Natural killer cell (primary cell): ENCODE measurements at places on chromosomes 2 and 18.
A peak's percentile ranks its signal among the peaks of the same experiment; 100 is the strongest.

GRCh38 chr18:75291460-75291859, 80.9 kb downstream of the TSHZ1 start:
- no peak for DNase-seq

GRCh38 chr2:200747668-200748618, 63.8 kb upstream of the BZW1 start:
- DNase-seq: no peak

- no peak for DNase-seq
Measured at GRCh38 chr2:224722250-224722649, 6.1 kb upstream of the CCDC195 start.

GRCh38 chr2:149388120-149388816, 57.9 kb downstream of the LYPD6 start:
- no peak for DNase-seq

DNA sequence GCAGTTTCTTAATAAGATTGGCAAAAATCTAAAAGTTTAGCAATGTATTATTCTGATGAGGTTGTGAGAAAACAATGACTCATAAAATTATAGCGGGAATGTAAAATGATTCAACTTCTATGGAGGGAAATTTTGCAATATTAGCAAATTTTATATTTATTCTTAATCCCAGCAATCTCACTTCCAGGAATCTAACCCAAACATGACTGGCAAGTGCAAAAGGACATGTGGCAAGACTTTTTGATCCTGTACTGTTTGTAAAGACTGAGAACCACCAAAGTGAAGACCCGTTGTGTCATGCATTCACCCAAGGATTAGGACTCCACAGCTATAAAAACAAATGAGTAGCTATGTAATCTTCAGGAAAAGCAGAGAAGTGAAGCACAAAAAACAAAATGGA, 234.8 kb upstream of the KYNU start:
- no peak for DNase-seq

GRCh38 chr2:239296020-239296932, 104.5 kb downstream of the HDAC4 start:
- DNase-seq: no peak

DNA sequence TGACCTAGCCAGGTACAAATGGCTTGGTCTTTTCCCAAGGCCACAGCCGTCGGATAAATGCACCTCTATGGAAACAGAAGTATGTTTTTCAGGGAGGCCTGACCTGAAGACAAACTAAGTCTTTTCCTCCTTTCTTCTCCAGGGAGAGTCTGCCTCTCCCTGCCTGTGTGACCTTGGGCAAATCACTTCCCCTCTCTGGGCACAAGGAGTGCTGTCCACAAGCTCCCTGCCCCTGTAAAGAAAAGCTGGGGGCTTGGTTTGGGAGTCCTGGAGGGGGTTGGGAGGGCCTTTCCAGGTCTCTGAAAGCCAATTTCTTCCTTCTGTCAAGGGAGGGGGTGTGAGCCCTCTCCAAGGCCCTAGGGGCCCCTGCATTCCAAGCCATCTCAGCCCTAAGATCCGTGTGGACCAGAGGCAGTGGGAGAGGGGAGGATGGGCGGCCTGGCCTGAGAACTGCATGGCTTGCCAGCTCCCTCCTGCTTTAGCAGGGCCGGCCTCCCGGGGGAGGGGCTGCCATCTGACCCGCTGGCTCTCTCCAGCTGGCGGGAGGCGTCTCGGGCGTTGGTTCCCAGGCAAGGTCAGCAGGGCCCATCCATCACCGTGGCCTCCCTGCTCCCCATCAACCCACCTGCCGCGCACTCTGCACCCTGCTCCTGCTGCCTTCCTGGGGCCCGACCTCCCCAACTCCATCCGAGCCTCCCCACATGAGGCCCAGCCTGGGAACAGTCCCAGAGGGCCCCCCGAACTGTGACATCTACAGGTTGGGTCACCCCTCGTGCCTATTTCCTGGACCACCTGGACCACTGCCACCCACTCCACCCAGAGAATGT, 61.4 kb downstream of the SMAD7 start:
- no peak for DNase-seq

GRCh38 chr2:61995515-61995914, 90.0 kb downstream of the COMMD1 start:
- DNase-seq: no peak

- DNase-seq: no peak
Measured at GRCh38 chr2:209940936-209941335, 61.5 kb upstream of the RPE start.

DNA sequence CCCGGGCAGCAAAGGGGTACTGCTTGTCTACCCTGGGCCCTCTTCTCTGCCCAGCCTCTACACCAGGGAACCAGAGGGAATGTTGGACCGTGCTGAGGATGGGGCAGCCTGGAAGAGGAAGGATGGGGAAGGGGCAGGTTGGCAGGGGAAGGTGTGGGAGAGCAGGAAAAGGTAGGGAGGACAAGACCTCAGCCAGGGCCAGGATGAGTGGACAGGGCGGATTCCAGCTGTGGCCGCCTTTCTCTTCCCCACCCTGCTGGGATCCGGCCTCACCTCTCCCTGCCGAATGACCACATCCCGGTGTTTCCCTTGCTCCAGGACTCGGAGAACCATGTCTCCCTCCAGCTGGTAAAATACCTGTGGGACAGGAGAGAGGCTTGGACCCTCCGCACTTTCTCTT, 8.9 kb downstream of the HAAO start:
- no peak for DNase-seq

- DNase-seq: no peak
Measured at GRCh38 chr2:72010647-72011369, 136.9 kb downstream of the CYP26B1 start.

DNA sequence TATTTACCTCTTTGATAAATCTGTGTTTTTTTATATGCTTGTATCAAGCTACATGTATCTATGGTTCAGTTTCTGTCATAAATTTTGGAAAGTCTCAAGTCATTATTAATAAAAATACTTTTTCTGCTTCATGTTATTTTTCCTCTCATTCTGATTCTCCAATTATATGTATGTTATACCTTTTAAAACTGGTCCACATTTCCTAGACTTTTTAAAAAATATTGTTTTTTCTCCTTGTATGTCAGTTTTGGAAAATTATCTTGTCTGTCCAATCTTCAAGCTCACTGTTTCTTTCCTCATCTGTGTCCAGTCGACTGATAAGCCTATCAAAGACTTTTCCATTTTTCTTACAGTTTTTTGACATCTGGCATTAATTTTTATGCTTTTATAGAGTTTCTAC, 253.4 kb downstream of the ASXL3 start:
- DNase-seq: no peak

DNA sequence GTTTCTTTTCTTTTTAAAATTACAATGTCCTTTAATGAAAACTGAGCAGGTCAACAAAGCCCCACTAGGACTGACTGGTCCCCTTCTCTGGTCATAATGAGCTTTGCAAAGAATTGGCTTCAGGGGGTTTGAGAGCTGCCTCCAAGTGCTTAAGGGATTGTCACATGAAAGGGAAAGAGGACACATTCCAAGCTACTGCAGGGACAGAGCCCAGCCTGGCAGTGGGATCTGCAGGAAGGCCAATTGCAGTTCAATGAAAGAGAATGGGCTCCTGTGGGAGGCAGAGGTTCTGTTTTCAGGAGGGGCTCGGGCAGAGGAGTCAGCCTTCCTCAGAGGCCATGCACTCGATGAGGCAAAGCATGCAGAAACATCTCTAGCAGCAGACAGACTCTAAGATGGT, 84.1 kb upstream of the ACKR3 start:
- no peak for DNase-seq

GRCh38 chr18:70220628-70221027, 15.1 kb upstream of the RTTN start:
- DNase-seq: no peak

DNA sequence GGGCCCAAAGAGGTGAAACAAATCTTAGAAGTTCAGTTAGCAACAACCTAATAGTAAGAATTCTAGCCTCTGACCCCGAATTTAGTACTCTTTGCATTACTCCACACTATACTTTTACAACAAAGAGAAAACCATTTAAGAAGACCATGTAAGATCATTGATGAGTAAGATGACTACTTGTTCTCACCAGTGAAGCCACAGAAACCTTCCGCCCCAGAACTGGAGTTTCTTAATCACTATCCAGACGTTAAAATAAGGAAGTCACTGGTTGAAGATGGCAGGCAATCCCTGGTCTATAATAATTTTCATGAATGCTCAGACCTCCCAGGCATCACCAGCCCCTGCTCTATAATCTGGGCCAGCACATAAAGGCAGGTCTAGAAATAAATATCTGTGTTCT, 95.0 kb downstream of the TMEM163 start:
- no peak for DNase-seq

- DNase-seq: peak; percentile 68
Measured at GRCh38 chr2:136131961-136132824, 14.2 kb upstream of the CXCR4 start.

GRCh38 chr18:33697498-33697897, 119.5 kb downstream of the ASXL3 start:
- DNase-seq: no peak

DNA sequence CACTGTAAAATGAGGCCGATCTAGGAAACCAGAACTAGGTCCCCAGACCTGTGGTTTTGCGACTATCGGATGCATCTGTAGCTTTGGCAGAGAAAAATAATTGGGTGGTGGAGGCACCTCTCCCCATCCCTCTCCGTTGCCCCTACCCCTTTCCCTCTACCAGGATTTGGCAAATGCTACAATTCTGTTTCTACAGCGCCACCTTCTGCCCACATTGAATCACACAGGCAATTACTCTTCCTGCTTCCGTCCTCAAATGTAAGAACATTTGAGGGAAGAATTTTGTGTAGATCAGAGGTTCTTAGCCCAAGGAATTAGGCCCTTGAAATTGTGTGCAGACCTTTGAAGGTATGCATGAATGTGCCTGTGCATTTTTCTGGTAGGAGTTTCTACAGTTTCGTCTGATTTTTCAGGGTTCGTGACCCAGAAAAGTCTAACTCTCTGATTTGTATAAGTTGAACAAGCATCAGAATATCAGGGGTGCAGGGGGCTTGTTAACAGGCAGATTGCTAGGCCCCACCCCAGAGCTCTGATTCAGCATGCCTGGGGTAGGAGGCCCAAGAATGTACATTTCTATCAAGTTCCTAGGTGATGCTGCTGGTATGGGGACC, 11.2 kb downstream of the ATP6V1B1 start:
- peak; percentile 82 for DNase-seq

GRCh38 chr18:22044474-22045220, 124.7 kb upstream of the GATA6 start:
- no peak for DNase-seq

- peak; percentile 34 for DNase-seq
Measured at GRCh38 chr2:191245046-191245868, at the start of gene MYO1B. Gene MYO1B, plus strand, starts transcription at chr2:191245404. Its CDS starts 31,492 bp downstream, at chr2:191276896.

DNA sequence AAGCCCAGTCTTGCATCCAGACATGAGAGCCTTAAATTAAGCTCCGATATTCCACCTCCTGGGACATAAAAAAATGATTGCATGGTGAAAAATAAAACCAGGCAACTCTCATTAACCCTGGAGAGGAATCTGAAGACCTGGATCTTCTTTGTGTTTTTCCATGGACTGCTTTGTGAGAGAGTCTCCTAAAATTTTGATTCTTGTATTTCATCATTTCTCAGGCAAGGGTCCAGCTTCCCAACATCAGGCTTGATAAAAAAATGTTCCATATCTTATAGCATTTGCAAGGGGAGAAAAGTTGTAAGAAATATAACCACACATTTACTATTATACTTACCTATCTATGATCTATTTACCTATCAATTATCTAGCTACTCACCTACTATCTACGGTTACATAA, 327.5 kb upstream of the SPHKAP start:
- DNase-seq: no peak
